ENCODE measurements at places on chromosomes 4 and X.
A peak's percentile ranks its signal among the peaks of the same experiment; 100 is the strongest.

DNA sequence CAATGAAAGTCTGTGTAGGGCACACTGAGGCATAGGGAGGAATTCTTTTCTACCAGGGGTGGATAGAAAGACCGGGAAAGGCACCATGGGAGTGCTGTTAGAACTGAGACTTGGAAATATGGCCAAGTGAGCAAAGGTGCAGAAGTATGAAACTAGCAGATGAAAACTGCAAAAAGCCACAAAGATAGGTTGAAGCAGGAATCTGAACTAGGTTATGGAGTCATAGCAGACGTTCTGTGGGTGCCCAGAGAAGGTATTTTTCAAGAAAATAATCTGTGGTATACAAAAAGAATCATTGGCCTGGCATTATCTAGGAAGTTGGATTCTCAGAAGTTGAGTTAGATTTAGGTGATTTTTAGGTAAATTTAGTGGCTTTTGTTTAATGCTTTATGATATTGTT is 48.5 kb downstream of the SMAD1 start:
- no peak for DNase-seq

GRCh38 chrX:8346060-8346459 is 118.6 kb upstream of the VCX3B start:
- DNase-seq = no peak

DNA sequence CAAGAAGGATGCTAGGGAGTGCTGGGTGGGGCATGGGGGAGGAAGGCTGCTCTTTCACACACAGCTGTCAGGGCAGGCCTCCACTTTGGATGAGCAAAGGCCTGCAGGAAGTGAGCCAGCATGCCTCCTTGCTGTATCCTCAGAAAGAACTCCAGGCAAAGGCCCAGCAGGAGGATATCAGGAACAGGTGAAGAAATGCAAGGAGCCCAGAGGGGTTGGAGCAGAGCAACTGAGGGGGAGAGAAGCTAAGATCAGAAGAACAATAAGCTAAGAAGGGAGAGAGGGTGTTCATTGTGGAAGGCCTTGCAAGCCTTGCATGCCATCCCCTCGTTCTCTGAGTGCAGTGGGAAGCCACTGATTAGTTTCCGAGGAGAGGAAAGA is 115.1 kb downstream of the CAMK2D start:
- DNase-seq = peak; percentile 56

- no peak for DNase-seq
These were observed 55.3 kb downstream of the KLHL4 start for GRCh38 chrX:87572901-87573300.

DNA sequence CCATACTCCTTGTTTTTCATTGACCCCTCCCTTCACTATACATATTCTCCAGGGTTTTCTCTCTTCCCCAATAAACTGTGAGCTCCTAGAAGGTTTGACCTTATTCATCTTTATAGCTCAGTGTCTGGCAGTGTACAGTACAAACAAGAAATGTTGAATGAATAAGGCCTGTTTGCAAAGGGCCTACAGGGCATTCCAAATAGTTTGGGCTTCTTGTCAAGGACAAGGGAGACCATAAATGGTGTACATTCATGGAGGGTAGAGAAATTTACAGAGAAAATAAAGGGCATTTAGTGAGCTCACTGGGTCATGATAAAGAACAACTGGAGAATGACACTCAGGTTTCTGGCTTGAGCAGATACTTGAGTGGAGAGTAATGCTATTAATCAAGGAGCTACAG is 47.5 kb upstream of the EIF1AX start:
- DNase-seq = no peak
